ENCODE measurements at places on chromosomes 7 and 10.

DNA sequence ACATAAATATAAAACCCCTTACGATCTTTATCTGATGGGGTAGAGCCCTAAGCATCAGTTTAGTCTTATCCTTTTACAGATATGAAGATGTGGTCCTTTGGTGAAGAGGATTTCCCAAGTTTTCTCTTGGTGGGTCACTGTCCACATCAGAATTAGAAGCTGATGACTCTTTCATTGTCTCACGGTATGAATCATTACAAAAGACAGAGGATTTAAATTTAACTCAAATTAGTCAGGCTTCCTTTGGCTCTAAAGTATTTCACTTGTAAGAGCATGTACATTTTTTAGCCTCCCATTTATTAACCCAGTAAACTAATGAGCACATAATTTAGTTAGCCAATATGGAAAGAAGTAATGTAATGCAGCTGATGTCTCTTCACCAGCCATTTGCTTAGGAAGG lies 49.9 kb upstream of the TMEM26 start:
- no peak for DNase-seq

DNA sequence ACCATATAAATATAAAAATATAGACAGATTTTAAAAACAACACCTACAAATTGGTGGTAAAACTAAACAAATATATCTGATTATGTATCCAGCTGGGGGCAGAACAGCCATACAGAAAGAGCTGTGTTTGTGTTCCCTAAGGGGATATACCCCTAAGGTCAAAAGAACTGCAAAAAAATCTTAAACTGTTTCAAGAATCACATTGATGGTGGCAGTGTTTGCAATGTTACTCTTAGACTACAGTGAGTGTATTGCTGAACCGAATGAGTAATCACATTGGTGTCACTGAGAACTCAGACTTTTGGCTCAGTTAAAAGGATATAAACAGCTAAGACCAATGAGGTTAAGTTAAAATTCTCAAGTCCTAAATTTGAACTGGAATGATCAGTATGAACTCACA lies 27.1 kb upstream of the PTPRN2 start:
- no peak for DNase-seq

DNA sequence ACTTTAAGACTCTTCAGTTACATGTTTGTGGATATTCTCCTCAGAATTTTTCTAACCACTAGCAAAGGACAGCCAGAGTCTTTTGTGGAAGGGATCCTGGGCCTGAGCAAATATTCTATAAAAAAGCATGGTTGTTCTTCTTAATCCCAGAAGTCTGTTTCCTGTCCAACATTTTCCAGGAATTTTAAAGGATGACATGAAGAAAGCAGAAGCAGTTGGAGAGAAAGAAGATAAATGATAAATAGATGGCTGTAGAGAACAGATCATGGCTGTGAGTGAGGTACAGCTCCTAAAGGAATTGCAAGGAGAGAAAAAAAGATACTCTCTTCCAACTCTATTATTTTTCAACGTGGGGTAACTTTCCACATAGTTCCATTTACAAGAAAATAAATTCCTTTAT lies 91.8 kb upstream of the STEAP4 start:
- no peak for DNase-seq

- DNase-seq: no peak
These were observed 686 bp downstream of the AASS start for GRCh38 chr7:122143376-122143750.

- no peak for DNase-seq
These were observed 341.0 kb downstream of the AUTS2 start for GRCh38 chr7:69939317-69939716.

- DNase-seq: peak; percentile 74
These were observed 16.5 kb downstream of the AP5Z1 start for GRCh38 chr7:4791738-4792536.

GRCh38 chr10:101617102-101617823 lies 29.1 kb downstream of the DPCD start:
- no peak for DNase-seq

DNA sequence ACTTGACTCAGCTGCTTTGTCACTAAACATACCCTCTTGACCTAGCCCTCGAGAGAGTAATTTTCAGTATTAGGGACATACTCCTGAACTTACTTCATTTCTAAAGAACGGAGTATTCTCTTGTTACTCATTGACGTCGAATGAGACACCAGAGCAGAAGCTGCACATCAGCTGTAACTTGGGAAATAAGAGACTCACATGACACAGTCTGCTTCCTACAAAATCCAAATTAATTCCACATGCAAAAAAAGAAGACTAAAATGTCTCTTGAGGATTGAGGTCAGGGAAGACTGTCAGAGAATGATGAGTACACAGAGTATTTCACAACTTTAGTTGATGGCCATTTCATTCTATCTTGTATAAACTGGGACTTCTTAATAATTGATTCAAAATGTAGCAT lies 114.7 kb upstream of the EGFR start:
- DNase-seq: no peak

DNA sequence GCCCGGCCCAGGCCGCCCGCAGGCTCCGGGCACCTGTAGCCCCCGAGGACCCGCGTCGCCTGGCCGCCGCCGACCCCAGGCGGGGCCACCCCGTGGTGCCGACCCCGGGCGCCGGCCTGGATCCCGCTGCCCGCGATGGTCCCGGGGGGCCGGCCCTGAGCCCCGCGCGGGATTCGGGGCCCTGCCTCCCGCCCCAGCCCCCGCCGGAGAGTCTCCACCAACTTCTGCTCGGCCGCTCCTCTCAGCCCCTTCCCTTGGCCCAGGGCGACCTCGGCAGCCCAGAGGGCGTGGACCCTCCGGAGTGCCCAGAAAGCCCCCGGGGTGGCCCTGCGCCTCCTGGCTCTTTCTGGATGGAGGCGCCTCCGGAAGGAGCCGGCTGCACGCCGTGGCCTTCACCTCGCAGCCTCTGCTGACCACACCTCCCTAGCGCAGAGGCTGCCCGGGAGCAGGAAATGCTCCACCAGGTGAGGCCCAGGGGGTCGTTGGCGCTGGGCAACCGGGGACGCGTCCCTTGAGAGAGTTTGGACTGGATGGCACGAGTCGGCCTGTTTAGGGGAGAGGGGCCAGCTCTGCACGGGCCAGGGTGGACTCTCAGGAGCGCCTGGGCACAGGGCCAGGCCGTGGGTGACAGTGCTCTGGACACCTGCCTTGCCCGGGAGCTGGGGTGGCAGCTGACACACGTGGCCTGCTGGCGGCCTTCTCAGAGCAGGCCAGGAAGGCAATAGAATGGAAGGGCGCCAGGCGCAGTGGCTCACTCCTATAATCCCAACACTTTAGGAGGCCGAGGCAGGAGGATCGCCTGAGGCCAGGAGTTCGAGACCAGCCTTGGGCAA lies 529 bp downstream of the ZNF853 start:
- DNase-seq: no peak

- DNase-seq: no peak
These were observed 305.8 kb downstream of the KIF20B start for GRCh38 chr10:90007226-90007625.

- DNase-seq: no peak
These were observed 30.4 kb downstream of the LYZL1 start for GRCh38 chr10:29319205-29319781.
